ENCODE measurements at places on chromosomes 2 and 18. TPM values are rescaled to one million over a fixed set of nuclear protein-coding genes. Genes with fewer than 3 reads are reported as not detected.

DNA sequence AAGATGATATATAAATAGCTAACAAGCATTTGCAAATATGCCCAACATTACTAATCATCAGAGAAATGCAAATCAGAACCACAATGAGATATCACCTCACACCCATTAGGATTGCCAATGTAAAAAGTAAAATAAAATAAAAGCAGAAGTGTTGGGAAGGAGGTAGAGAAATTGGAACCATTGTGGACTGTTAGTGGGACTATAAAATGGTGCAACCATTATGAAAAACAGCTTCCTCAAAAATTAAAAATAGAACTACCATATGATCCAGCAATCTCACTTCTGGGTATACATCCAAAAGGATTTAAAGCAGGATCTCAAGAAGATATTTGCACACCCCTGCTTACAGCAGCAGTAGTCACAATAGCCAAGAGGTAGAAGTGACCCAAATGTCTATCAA lies 99.8 kb upstream of the DAPL1 start:
- no peaks in the 10 kb centered on the region for H3K4me1 ChIP-seq
- H3K4me3 ChIP-seq = no peak overlapping the region
- H3K27me3 ChIP-seq = no peaks in the 10 kb centered on the region
- no peak for DNase-seq

GRCh38 chr2:221203856-221204255 lies 368.2 kb downstream of the EPHA4 start:
- H3K27me3 ChIP-seq = no peaks in the 10 kb centered on the region
- no peak overlapping the region for H3K4me3 ChIP-seq
- no peak overlapping the region for H3K27ac ChIP-seq
- H3K36me3 ChIP-seq = no peaks in the 10 kb centered on the region
- H3K4me1 ChIP-seq = no peaks in the 10 kb centered on the region

The ZEB2 gene
- 35.1 TPM for total RNA-seq

The MAL gene
- total RNA-seq = not detected

DNA sequence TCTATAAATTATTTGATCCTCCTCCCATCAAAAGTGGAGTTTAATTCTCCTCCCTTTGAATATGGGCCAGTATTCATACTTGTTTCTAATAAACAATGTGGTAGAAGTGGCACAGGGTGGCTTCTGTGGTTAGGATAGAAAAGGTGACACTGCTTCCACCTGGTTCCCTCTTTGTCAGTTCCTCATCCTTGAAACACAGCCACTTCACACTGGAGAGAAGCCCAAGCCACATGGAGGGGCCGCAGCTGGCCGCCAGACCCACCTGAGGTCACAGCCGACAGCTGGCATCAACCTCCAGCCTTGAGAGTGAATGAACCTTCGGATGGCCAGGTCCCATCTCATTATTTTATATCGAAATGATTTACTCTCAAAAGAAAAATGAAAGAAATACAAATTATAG lies 27.5 kb upstream of the SLC66A3 start:
- no peaks in the 10 kb centered on the region for H3K27me3 ChIP-seq
- DNase-seq = no peak
- peaks cover 2% of the 10 kb centered on the region for H3K4me1 ChIP-seq
- no peaks in the 10 kb centered on the region for H3K36me3 ChIP-seq
- no peak overlapping the region for H3K4me3 ChIP-seq

DNA sequence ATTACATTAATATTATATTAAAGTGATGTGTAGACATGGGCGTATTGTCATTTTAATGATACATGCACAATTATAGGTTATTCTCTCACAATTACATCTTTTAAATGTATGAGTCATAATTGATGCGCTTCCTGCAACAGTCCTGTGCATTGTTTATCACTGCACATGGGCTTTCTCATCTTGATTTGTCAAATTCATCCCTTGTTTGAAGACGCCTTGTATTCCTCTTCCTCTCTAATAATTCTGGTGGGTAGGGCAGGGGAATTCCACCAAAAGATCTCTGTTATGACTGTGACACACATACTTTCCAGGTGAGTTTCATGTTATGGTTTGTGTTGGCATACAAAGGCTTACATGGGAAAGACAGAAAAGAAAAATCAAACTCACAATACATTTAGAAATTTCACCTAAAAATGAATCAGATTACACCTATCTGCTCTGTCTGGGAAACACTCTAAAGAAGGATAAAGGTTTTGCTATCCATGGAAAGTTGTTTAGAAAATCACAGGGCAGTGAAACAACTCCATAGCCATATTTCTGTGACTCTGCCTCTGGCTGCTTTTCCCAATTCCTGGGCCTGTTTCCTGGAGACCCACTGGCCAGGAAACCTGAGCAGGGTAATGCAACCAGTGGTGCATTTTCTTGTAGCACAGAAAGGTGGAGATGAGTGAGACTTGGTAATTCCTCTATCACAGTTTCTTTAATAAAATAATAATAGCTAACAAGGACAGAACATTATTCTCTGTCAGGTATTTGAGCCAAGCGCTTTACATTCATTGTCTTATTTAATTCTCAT lies 13.2 kb downstream of the SLC9A2 start:
- DNase-seq = no peak
- no peak overlapping the region for H3K27ac ChIP-seq
- H3K4me1 ChIP-seq = no peaks in the 10 kb centered on the region
- no peaks in the 10 kb centered on the region for H3K27me3 ChIP-seq
- H3K4me3 ChIP-seq = no peak overlapping the region

- H3K27me3 ChIP-seq = no peaks in the 10 kb centered on the region
- peaks cover 46% of the 10 kb centered on the region for H3K4me1 ChIP-seq
- no peak overlapping the region for H3K4me3 ChIP-seq
- DNase-seq = no peak
- peak overlapping the region; percentile 74 for H3K27ac ChIP-seq
Observed at GRCh38 chr2:131077966-131078365, 15.3 kb downstream of the FAM168B start.

- H3K36me3 ChIP-seq = no peaks in the 10 kb centered on the region
- no peaks in the 10 kb centered on the region for H3K4me1 ChIP-seq
- no peak overlapping the region for H3K4me3 ChIP-seq
- DNase-seq = no peak
Observed at GRCh38 chr2:162749994-162750393, 88.6 kb downstream of the KCNH7 start.

DNA sequence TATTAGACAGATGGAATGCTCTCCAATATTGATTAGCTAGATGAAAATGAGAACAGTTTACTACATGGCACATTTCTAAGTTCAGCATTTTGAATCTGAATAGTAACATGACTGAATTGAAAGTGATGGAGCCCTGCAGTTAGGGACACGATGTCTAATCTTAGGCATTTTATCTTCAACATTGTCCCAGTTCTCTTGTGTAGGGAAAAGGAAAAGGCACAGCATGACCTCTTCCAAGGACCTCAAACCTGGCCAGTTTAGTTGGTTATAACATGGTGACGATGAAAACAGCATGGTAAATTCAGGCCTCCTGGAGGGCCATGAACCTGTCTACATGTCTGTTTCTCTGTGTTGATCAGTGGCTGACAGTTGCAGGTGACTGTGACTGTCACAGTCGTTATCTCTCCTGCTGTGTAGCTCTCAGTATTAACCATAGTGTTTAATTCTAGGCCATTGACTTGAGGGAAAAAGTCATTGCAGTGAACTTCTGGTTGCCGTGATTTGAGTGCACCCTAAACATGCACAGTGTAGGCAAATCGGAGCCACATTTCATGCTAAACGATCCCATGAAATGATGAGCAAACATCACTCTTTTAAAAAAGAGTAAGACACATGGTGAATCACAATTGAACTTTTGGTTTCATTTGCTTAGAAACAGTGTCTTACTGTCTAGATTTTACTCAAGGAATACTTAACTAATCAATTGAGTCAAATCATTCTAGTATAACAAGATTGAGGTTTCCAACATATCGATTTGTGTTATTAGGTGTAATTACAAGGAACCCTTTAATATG lies 129.7 kb downstream of the PHLPP1 start:
- no peak for DNase-seq
- no peaks in the 10 kb centered on the region for H3K27me3 ChIP-seq
- H3K4me1 ChIP-seq = peaks cover 15% of the 10 kb centered on the region

The SERPINB5 gene
- not detected for total RNA-seq

- H3K4me3 ChIP-seq = no peak overlapping the region
- no peak for DNase-seq
- H3K27ac ChIP-seq = no peak overlapping the region
- no peaks in the 10 kb centered on the region for H3K4me1 ChIP-seq
- no peaks in the 10 kb centered on the region for H3K27me3 ChIP-seq
Observed at GRCh38 chr2:47300609-47301276, 102.2 kb upstream of the MSH2 start.

The RTP5 gene
- under 0.01 TPM for total RNA-seq

The EPC2 gene
- 17.7 TPM for total RNA-seq

The VPS4B gene
- total RNA-seq = 20.6 TPM

DNA sequence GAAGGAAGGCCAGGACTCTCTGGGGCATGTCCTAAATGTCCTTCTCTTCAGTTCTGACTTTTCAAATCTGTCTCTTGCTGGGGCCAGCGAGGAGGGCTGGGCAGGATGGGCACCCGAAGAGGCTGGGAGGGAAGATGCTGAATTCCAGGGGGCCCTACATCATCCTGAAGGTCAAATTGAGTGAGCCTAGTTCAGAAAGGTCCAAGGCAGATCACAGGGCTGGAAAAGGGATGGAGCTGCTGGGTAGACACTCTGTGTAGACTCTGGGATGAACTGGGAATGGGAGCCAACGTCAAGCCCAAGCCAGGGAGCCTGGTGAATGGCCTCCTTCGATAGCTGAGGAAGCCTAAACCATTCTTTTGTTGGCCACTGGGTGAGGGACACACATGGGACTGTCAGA lies 133.1 kb downstream of the MYCN start:
- H3K4me1 ChIP-seq = no peaks in the 10 kb centered on the region
- H3K36me3 ChIP-seq = no peaks in the 10 kb centered on the region
- no peak for DNase-seq
- no peaks in the 10 kb centered on the region for H3K27me3 ChIP-seq
- H3K4me3 ChIP-seq = no peak overlapping the region

- no peak overlapping the region for H3K4me3 ChIP-seq
- H3K27ac ChIP-seq = no peak overlapping the region
- H3K4me1 ChIP-seq = no peaks in the 10 kb centered on the region
- DNase-seq = no peak
- H3K27me3 ChIP-seq = no peaks in the 10 kb centered on the region
Observed at GRCh38 chr2:225993430-225993829, 593.9 kb downstream of the NYAP2 start.

- no peaks in the 10 kb centered on the region for H3K27me3 ChIP-seq
- no peak overlapping the region for H3K27ac ChIP-seq
- H3K4me3 ChIP-seq = no peak overlapping the region
- DNase-seq = no peak
Observed at GRCh38 chr2:17591846-17592245, 51.4 kb downstream of the VSNL1 start.

The LRRC30 gene
- total RNA-seq = not detected

- H3K27me3 ChIP-seq = no peaks in the 10 kb centered on the region
- no peaks in the 10 kb centered on the region for H3K4me1 ChIP-seq
- H3K36me3 ChIP-seq = no peaks in the 10 kb centered on the region
- no peak overlapping the region for H3K4me3 ChIP-seq
- no peak overlapping the region for H3K27ac ChIP-seq
Observed at GRCh38 chr2:132789066-132789465, 119.1 kb upstream of the LYPD1 start.

DNA sequence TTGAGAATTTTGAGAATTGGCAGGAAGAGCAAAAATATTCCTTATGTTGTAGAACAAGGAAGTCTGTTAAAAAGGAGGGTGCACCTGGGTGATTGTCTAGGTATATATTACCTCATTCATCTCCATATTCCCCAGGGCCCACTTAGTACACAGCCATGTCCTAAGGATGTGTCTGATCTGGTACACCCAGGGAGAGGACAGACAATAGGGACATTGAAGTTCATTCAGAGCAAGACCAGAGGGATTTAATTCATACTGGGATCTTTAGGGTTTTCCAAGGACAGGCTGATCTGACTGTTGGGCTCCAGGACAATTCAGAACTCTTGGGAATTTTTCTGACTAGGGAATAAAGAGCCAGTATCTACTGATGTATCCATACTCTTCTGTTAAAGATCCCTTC lies 112.1 kb downstream of the PHLPP1 start:
- H3K4me1 ChIP-seq = no peaks in the 10 kb centered on the region
- H3K36me3 ChIP-seq = peaks cover 10% of the 10 kb centered on the region

The KLHL14 gene
- total RNA-seq = 1.1 TPM

The TXNDC9 gene
- 24.3 TPM for total RNA-seq

DNA sequence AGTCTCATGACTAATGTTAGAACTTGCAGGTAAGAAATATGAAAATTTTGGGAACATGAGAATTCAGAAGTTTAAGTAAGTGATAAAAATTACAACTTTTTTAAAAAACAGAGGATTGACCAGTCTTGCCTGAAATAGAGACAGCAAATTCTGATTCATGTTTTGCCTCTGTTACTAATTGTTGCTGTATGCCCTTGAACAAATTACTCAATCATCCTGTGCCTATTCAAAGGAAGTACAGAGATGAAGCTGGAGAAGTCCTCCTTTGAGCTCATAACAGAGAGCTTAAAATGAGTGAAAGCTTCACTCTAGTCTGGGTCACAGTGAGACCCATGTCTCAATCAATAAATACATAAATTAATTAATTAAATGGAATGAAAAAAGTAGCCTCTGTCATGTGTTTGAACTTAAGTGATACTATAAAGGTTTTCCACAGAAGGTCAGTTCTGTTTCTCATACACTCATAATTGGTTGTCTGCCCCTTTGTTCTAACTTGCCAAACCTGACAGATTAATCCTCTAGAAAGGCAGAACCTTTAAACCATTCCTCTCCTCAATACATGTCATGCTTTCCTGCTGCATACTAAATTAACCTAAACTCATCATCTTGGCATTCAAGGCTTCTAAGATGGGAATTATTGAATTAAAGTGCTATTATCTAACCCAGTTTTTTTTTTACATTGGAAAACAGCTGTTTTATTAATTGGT lies 374.6 kb upstream of the LRATD1 start:
- DNase-seq = no peak
- no peaks in the 10 kb centered on the region for H3K36me3 ChIP-seq
- no peak overlapping the region for H3K4me3 ChIP-seq
- H3K4me1 ChIP-seq = no peaks in the 10 kb centered on the region
- no peak overlapping the region for H3K27ac ChIP-seq
- no peaks in the 10 kb centered on the region for H3K27me3 ChIP-seq

Measured in liver (tissue), 10 donors.